Activated CD8-positive, alpha-beta T cell treated with anti-CD3 and anti-CD28 coated beads for 36 hours (primary cell): ENCODE measurements at places on chromosomes 5 and 9. TPM values are rescaled to one million over a fixed set of nuclear protein-coding genes. Genes with fewer than 3 reads are reported as not detected.

Gene FOXD4L6
- total RNA-seq, result not detected

Gene PCAT7
- not detected for total RNA-seq

Gene PCDHGA6
- not detected for total RNA-seq

Gene KCNIP1
- not detected for total RNA-seq

Gene CBY3
- 1.2 TPM for total RNA-seq

Gene IFNK
- not detected for total RNA-seq

Gene NACC2
- 6.2 TPM for total RNA-seq

Gene FRMPD1
- not detected for total RNA-seq

Gene ATP6V0E1
- 68.0 TPM for total RNA-seq

Gene CCDC183
- total RNA-seq, result 0.20 TPM

- H3K36me3 ChIP-seq, result no peaks in the 10 kb centered on the region
- no peak overlapping the region for H3K27ac ChIP-seq
- no peak for DNase-seq
- H3K4me3 ChIP-seq, result no peak overlapping the region
- H3K27me3 ChIP-seq, result peaks cover 2% of the 10 kb centered on the region
Measured at GRCh38 chr5:80370390-80370789, 37.5 kb upstream of the ZFYVE16 start.

- no peak overlapping the region for H3K27ac ChIP-seq
- H3K4me1 ChIP-seq, result no peaks in the 10 kb centered on the region
- H3K27me3 ChIP-seq, result peaks cover 29% of the 10 kb centered on the region
- H3K4me3 ChIP-seq, result no peak overlapping the region
- no peaks in the 10 kb centered on the region for H3K36me3 ChIP-seq
Measured at GRCh38 chr5:7754997-7755596, 95.8 kb downstream of the CFAP90 start.

DNA sequence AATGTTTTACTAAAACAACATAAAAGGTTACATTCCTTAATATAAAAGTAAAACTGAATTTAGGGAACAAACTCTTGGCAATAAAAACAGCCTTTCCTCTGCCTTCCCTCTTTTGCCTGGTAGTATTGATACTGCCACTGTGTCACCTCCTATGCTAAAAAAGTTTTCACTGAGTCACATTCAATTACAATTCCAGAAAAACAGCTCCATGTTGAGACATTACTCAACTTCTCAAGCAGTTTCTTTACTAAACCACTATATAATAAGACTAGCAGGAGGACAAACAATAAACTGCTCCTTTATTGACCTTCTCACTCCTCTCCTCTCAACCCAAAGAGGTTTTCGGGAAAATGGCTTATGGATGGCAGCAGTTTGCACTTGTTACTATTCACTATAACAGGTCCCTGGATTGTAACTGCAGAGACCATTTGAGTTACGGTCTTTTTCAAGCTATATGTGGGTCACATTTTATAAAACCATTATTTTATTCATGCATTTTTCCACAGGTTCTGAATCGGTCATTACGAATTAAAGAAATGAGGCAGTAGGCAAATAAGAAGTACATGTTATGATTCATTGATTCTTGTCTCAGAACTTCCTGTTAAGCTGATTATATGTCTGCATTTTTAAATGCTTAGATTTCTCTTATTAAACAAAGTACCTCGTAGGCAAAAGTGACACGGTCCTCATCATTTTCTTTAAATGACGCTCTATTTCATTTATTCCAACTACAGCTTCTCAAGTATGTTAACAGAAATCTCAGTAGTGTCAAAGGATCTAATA, 2.1 kb downstream of the ZDHHC21 start:
- H3K27me3 ChIP-seq, result no peaks in the 10 kb centered on the region
- H3K4me1 ChIP-seq, result peaks cover 35% of the 10 kb centered on the region
- H3K27ac ChIP-seq, result no peak overlapping the region
- H3K36me3 ChIP-seq, result peaks cover 21% of the 10 kb centered on the region
- DNase-seq, result no peak

DNA sequence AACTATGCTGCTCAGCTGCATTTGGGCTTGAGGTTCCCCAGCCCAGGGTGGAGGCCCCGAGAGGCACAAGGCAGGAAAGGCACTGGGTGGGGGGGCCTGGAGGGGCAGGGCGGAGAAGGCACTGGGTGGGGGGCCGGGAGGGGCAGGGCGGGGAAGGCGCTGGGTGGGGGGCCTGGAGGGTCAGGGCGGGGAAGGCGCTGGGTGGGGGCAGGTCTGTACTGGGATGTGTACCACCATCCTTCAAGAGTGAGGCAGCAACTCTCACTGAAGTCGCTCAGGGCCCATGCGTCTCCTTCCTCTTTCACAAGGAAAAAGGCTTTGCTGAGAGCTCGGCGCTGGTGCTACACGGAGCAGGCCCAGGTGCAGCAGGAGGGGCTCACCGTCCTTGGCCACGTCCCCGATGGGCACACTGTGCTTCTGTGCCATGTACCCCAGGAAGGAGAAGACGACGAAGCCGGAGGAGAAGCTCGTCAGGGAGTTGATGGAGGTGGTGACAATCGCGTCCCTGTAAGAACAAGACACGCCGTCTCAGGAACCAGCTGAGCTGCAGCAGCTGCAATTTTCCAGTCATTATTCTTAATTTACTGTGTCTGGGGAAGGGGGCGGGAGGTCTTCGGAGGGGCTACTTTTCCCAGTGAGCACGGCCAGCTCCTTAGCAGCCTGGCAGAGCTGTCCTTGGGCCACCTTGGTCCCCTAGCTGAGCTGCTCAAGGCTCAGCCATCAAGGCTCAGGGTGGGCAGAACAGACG, 30.8 kb downstream of the SLC6A3 start:
- no peak overlapping the region for H3K27ac ChIP-seq
- no peaks in the 10 kb centered on the region for H3K4me1 ChIP-seq
- H3K36me3 ChIP-seq, result no peaks in the 10 kb centered on the region
- no peak overlapping the region for H3K4me3 ChIP-seq

- peaks cover 2% of the 10 kb centered on the region for H3K4me1 ChIP-seq
- DNase-seq, result no peak
- H3K27ac ChIP-seq, result no peak overlapping the region
Measured at GRCh38 chr9:94908583-94909249, 182.2 kb downstream of the AOPEP start.

DNA sequence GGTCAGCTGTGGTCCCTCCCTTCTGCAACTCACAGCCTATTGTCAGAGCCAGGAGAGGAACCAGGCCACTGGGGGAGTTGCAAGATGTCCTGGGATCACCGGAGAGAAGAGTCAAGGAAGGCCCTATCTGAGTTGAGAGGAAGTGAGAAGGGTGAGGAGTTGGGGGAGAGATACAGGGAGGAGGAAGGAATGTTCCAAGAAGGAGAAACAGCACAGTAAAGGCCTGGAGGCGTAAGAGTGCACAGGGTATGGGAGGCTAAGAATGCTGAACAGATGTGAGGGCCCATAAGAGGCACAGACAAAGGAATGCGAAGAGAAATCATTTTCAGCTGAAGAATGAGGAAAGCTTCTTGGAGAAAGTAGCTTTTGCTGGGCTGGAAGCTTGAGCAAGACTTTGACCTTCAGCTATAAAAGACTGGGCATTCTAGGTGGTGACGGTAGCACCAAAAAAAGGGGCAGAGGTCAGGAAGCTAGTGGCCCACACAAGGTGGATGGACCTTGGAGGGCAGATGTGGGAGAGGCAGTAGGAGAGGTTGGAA, 21.6 kb upstream of the CSF1R start:
- no peaks in the 10 kb centered on the region for H3K4me1 ChIP-seq
- no peak overlapping the region for H3K4me3 ChIP-seq
- H3K27ac ChIP-seq, result no peak overlapping the region
- DNase-seq, result no peak

- no peak overlapping the region for H3K4me3 ChIP-seq
- no peaks in the 10 kb centered on the region for H3K27me3 ChIP-seq
- H3K4me1 ChIP-seq, result peaks cover 3% of the 10 kb centered on the region
- H3K27ac ChIP-seq, result no peak overlapping the region
- no peaks in the 10 kb centered on the region for H3K36me3 ChIP-seq
Measured at GRCh38 chr5:158847772-158848171, 251.9 kb downstream of the EBF1 start.

GRCh38 chr5:125049721-125050702, 303.6 kb upstream of the ZNF608 start:
- H3K4me3 ChIP-seq, result no peak overlapping the region
- DNase-seq, result no peak
- no peaks in the 10 kb centered on the region for H3K27me3 ChIP-seq
- H3K36me3 ChIP-seq, result no peaks in the 10 kb centered on the region
- H3K27ac ChIP-seq, result no peak overlapping the region

DNA sequence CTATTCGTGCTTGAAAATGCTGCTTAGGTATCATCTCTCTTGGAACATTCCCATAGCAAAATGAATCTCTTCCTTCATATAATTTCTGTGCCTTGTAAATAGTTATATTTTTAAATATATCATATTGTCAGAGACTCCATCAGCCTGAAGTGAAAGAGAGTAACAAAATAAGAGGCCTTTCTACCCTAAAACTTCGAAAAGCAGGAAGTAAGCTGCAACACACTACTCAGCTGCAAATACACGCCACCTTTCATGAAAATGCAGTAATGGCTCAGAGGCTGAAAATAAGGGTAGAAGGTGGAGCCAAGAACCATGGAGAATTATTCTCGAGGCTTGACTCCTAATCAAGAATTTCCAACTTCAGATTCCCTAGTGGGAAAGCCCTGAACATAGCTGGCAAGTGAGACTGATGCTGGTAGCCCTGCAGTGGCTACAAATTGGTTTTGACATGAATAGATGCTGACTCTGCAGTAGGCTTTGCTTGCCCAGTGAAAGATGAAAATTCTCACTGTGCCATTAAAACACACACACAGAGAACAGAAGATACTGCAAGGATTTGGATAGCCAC, 30.2 kb upstream of the PTGER4 start:
- peaks cover 59% of the 10 kb centered on the region for H3K4me1 ChIP-seq
- no peak for DNase-seq
- no peaks in the 10 kb centered on the region for H3K27me3 ChIP-seq
- peaks cover 2% of the 10 kb centered on the region for H3K36me3 ChIP-seq

DNA sequence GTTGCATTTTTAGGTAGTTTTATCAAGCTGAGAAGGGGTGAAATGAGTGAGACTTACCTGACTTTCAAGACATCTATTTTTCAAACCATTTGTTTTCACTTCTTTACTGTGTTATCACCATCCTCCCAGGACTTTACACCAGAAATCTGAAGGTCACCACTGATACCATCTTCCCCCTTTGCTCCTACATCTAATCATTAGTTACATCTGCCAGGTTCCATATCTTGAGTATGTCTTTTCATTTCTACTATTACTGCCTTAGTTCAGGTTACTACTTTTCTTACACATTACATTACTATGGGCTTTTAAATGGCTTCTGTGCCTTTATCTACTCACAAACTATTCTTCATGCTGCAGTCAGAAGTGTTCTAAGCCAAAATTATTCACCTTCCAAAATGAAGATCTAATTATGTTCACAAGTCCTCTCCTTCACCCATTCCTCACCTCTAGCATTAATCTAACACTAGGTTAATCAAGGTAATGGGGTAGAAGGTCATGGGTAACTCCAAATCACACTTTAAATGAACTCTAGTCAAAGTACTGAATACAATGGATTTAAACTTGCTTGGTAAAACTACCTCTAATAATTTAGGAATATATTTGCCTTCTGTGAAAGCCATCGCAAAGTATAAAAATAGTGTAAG, 2.1 kb upstream of the HSDL2 start:
- DNase-seq, result no peak
- H3K27ac ChIP-seq, result no peak overlapping the region
- H3K4me1 ChIP-seq, result peaks cover 31% of the 10 kb centered on the region
- H3K36me3 ChIP-seq, result no peaks in the 10 kb centered on the region

DNA sequence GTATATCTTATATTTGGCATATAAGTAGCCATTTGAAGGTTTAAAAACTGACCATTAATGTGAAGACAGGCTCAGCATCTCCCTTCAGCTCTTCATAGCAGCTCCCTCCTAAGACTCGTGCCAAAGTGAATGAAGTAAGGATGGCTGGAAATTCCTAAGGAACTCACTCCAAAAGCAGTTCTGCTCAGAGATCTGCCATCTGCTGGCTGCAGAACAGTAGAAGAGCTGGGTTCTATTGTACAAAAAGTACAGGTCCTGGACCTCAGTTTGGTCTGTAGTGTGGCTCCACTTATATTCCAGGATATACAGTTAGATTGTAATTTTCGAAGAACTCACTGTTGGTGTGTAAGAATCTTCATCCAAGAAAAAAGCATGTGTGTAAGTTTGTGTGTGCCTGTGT, 104.9 kb upstream of the RUSC2 start:
- no peak overlapping the region for H3K27ac ChIP-seq
- no peaks in the 10 kb centered on the region for H3K36me3 ChIP-seq
- H3K4me3 ChIP-seq, result no peak overlapping the region
- no peak for DNase-seq
- peaks cover 9% of the 10 kb centered on the region for H3K27me3 ChIP-seq

- H3K4me3 ChIP-seq, result no peak overlapping the region
- no peak overlapping the region for H3K27ac ChIP-seq
- no peaks in the 10 kb centered on the region for H3K27me3 ChIP-seq
- no peak for DNase-seq
- H3K36me3 ChIP-seq, result peaks cover 15% of the 10 kb centered on the region
Measured at GRCh38 chr9:125683486-125683885, 23.5 kb downstream of the MAPKAP1 start.

GRCh38 chr5:10590226-10590999, 26.5 kb downstream of the ANKRD33B start:
- H3K4me1 ChIP-seq, result peaks cover 33% of the 10 kb centered on the region
- peaks cover 14% of the 10 kb centered on the region for H3K27me3 ChIP-seq
- no peak for DNase-seq
- no peak overlapping the region for H3K27ac ChIP-seq

GRCh38 chr9:136309101-136309801, 5.4 kb upstream of the CCDC187 start:
- no peak overlapping the region for H3K27ac ChIP-seq
- H3K36me3 ChIP-seq, result no peaks in the 10 kb centered on the region
- peak; percentile 27 for DNase-seq

DNA sequence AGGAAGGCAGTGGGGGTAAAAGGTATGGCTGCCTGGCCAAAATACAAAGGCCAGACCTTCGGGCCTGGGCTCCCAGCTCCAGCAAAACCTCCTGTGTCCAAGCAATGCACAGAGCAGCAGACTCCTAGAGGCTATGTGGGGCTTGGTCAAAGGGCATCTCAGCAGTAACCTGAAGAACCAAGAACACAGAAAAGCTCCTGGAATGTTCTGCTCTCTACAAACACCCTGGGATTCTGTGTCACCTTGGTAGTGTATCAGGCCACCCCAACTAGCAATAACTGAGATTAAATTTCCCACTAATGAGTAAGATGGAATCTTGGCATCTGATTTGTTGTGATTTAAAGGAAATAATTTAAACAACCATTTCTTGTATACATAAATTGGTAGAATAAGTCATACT, 158.6 kb downstream of the GLIS3 start:
- no peak for DNase-seq
- H3K4me3 ChIP-seq, result no peak overlapping the region
- H3K4me1 ChIP-seq, result peaks cover 4% of the 10 kb centered on the region
- no peak overlapping the region for H3K27ac ChIP-seq
- H3K36me3 ChIP-seq, result no peaks in the 10 kb centered on the region
- H3K27me3 ChIP-seq, result peaks cover 8% of the 10 kb centered on the region

DNA sequence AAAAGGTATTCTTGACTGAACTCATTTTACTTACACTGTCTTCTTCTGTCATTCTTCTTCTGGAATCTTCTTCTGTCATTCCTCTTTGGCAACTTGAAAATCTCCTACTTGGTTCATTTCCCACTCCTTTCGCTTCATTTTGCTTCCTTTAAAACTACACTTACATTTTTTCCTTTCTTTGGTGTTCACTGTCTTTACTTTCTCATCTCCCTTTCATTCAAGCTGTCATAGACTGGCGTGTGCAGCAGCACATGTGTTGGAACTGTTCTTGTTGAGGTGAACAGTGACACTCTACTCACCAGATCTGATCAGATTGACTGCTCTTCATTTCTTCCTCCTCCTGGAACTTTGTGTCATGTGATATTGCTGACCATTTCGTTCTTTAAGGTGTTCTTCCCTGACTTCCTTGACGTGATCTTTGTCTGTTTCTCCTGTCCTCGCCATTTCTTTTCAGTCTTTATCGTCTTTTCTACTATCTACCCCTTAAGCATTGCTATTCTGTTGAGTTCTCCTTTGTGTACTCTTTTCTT, 6.4 kb downstream of the DNAJC25 start:
- H3K27me3 ChIP-seq, result no peaks in the 10 kb centered on the region
- peaks cover 37% of the 10 kb centered on the region for H3K4me1 ChIP-seq
- H3K27ac ChIP-seq, result no peak overlapping the region
